ENCODE measurements at places on chromosomes 11 and 22.

- no peak for DNase-seq
These were observed 1164.1 kb upstream of the CNTN5 start for GRCh38 chr11:97856666-97857065.

DNA sequence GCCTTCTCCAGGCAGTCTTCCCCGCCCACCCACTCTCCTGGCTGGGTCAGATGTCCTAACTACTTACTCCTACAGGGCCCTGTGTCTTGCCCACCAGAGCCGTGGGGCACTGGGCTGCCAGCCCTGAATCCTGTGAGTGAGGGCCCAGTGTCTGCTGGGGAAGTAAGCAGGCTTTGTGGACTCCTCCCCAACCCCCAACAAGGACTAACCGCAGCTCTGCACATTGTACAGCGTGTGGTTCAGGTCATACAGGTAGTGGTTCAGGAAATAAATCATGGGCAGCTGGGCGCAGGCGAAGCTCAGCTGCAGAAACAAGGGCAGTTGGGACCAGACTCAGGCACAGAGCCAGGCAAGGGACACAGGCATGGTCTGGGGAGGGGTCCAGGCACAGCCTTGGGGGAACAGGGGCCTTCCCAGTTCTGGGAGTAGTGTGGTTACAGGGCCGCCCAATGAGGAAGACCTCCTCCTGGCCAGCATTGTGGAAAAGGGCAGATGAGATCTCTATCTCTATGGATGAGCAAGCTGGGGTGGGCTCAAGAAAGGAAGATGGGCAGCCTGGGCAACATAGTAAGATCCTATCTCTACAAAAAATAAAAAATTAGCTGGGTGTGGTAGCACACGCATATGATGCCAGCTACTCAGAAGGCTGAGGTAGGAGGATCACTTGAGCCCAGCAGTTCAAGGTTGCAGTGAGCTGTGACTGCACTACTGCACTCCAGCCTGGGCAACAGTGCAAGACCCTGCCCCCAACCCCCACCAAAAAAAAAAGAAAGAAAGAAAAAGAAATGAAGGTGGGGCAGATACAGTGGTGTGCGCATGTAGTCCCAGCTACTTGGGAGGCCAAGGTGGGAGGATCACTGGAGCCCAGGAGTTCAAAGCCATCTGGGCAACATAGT lies 5.5 kb downstream of the UNC93B1 start:
- peak; percentile 47 for DNase-seq

DNA sequence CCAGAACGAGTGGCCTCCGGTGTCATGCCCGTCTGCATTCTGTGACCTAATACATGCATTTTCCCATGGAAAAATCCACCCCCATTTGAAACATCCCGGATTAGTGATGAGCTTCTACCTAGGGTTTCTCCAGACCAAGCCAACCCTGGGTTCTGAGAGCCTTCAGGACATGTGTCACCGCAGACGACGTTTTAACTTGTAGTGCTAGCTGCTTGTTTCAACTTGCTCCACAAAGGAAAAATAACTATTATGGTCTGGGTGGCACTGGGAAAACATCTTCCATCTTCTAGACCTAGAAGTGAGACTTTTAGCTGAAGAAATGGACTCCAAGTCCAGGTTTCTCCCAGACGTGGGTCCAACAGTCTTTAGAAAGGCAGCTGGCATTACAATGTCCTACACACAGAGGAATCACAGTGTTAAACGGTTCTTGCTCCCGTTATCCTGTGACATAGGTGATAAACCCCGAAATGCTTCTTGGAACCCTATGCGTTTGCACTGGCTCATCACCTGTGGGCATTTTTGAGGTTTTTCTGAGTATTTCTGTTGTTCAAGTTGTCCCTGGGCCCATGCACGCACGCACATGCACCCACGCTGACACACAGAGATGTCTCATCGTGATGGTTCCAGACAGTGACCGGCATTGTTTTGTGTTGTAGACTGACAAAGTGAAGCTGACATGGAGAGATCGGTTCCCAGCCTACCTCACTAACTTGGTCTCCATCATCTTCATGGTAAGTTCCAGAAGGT lies 46.6 kb upstream of the FADD start:
- no peak for DNase-seq

GRCh38 chr11:121521145-121522042 lies 68.6 kb upstream of the SORL1-AS1 start:
- no peak for DNase-seq

DNA sequence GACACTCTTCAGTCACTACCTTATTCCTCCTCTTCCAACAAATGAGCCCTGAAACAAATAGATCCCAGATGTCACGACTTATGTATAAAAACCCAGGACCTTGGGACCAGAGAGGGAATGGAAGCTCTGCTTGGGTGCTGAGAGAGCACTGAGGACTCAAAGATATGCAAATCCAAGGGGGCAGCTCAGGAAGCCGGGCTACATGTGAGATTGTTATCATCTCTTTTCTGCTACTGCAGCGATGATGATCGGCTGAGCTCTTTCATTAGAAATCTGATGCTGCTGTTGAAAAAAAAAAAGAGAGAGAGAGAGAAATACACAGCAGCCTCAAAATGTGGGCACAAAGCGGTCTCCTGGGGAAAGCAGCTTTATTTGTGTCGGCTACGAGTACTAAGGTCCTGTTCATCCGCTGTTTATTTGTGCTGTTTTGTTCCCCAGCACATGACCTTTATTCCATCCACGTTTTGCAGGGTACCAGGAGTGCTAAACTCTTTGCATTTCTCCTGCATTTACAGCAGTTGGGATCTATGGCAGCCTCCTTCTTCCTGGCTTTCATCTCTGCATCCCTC lies 120.2 kb downstream of the TRIM29 start:
- no peak for DNase-seq
